ENCODE measurements at places on chromosomes 13 and 19.

DNA sequence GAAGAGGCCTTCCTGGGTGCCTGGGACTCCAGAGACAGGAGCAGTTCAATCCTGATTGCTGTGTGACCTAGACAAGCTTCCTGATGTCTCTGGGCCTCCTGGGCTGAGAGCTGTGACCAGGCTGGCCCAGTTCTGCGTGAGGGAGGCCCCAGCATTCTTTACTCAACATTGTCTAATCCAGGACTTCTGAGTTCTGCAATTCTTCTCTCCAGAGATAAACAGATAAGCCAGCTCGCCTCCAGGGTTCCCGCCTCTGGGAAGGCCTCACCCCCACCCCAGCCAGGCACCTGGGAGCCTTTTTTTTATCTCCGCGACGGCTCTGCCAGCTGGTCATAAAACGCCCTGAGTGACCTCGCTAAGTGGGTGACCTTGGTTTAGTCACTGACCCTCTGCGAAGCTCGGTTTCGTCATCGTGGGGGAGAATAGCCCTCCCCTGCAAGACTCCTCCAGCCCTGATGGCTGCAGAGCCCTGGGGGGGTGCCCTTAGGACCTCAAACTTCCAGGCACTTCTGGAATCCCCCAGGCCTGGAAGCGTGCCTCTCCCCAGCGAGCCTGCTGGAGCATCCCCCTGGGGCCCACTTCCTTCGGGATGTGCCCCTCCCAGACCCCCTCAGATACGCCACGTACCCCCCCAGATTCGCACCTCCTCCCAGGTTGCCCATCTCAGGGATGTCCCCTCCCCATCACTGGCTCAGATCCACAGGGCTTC is 1.9 kb downstream of the SULT2B1 start:
- peak; percentile 30 for DNase-seq

DNA sequence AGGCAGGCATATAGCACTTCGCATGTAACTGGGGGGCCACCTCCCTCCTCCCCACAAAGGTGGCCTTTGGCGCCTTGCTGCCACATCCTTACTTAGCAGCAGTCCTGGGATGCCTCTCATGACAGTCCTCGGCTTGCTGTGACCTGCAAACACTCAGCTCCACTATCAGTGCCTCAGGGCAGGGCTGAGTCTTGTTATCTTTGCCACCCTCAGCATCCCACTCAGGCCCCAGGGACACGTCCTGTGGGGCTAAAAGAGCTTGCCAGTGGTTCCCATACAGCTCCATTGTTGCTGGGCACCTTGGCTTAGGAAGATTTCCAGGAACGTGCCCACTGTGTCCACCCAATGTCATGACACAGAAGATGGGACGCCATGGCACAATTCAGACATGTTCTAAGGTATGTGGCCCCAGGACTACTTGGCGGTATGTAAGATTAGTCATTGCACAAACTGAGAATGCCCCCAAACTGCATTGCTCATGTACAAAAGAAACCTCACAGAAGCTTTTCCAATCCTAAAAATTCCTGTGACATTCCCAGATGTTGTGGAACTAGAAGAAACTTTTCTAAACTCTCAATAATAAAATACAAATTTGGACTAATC is 16.3 kb downstream of the DOCK9 start:
- no peak for DNase-seq

DNA sequence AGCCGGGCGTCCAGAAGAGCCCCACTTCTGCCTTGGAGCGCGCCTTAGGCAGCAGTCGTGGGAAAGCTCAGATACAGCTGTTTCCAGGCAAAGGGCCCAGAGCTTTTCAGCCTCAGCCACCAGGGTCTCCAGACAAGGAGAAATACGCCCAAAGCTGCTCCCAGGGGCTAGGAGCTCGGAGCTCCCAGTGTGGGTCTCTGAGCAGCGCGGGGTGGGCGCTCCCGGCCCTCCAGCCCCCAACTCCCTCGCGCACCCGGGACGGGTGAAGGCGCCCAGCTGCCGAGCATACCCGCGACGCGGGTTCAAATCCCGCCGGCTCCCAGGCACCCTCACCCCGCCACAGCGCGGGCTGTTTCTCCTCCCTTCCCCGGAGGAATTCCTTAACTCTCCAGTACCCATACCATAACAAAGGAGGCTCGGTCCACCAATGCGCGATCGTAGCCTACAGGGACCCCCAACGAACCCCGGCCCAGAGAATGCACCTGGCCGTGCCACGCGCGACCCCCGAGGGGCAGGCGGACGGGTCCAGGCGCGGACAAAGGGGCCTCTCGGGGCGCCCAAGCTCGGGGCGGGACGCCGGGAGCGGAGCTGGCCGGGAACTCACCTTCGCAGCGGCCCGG is 507 bp downstream of the COL4A1 start:
- DNase-seq: peak; percentile 54

- DNase-seq: peak; percentile 17
Observed at GRCh38 chr13:101576977-101577376, 124.5 kb downstream of the ITGBL1 start.

DNA sequence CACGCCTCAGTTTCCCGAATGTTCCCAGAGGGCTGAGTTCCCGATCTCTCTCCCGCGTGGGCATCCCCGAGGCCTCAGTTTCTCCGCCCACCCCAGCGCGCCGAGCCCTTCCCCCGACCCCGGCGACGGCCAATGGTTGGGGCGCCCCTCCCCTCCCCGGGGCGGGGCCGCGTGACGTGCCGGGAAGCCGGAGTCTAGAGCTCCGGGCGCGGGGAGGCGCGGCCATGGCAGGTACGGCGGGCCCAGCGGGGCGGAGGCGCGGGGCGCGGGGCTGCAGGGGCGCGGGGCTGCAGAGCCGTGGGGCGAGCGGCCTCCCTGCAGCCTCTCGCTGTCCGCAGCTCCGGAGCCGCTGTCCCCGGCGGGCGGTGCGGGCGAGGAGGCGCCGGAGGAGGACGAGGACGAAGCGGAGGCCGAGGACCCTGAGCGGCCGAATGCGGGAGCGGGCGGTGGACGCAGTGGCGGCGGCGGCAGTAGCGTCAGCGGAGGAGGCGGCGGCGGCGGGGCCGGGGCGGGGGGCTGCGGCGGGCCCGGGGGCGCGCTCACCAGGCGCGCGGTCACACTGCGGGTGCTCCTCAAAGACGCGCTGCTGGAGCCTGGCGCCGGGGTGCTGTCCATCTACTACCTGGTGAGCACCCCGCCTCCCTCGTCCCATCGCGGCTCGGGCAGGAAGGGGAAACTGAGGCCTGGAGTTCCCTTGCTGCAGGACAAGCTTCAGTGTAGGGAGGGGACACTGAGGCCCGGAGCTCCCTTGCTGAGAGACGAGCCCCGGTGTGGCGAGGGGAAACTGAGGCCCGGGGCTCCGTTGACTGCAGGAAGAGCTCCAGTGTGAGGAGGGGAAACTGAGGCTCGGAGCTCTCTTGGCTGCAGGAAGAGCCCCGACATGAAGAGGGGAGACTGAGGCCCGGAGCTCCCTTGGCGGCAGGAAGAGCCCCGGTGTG is at the start of gene MPND:
Gene MPND, plus strand, starts transcription at position 193 of the 938 bp plus-strand sequence. Its CDS starts 32 bp downstream, at position 225.
- DNase-seq: peak; percentile 72

GRCh38 chr13:112487127-112487517 is 100.8 kb downstream of the TUBGCP3 start:
- no peak for DNase-seq

DNA sequence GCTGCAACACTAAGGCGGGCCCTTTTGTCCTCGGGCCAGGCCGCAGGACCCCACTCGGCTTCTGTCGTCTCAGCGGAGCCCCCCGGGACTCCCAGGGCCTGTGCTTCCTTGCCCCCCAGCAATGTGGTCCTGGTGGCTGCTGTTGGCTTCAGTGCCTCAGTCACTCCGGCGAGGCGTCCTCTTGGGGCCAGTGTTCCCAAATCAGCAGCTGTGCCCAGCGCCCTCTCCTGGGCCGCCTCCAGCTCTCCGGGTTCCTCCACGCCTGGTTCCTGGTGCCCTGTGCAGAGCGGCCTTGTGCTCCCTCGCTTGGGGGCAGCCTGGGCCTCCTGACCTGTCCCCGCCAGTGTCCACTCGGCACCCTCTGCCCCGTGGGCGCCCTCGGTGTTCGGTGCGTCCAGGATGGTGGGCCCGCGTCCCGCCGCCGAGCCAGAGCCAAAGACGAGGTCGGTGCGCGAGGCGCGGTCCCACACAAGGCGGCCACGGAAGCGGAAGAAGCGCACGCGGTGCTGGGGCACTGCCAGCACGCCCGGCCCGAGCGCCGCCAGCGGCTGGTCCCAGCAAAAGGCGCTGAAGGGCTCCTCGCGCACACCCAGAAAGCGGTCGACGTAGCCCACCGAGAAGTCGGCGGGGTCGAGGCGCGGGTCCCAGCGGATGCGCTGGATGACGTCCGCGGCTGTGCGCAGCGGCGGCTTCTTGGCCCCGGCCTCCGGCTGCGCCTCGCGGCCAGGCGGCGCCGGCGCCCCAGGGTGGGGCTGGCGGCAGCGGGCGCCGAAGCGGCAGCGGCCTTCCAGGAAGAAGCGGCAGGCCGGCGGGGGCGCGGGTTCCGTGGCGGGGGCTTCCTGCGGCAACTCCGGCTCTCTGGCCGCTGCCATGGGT is 685 bp downstream of the LENG9 start:
- DNase-seq: peak; percentile 53

DNA sequence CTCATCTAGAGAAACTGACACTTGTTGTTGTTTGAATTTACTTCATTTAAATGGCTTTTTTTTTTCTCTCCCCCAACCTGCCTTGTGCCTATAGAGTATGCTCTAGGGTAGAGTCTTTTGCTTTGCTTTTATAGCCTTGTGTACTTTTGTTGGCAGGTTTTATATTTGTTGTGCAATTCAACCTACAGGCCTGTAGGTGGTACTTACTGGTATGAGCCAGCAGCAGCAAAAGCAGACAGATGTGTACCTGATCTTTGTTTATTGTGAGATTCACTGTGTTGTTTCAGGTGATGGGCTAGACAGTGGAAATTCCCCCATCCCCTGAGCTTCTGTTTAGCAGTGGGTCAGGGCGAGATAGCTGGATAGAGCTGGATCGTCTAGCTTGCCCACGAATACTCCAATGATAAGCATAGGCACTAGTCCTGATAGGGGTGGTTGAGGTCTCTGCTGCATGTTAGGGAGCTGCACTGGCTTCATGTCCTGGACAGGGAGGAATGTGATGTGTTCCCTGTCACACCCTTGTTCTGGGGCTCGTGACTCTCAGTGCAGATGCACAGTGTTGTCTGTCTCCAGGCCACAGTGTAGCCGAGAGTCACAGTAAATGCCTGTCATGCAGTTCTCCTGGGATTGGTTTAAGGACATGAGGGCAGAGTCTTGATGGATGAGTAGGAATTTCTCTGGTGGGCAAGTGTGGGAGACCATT is 21.3 kb downstream of the DNAJC3 start:
- DNase-seq: no peak

DNA sequence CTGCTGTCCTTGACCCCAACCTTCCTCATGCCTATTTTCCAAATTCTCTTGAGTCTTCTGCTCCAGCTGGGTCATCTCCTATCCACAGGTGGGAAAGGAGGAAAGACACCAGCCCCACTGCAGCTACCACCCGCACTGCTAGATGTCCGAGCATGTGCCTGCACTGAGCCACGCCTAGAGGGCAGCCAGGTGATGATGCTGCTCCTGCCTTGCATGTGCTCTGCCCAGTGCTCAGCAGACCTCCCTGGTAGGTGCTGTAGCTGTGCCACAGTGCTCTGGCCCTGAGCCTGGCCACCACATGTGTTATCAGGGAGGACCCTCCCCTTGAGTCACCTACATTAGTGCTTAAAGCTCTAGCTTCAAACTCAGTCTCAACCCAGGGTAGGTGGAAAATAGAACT is 6.9 kb upstream of the CYSLTR2 start:
- no peak for DNase-seq

- DNase-seq: no peak
Observed at GRCh38 chr19:21900401-21900800, 64.4 kb upstream of the ZNF43 start.

DNA sequence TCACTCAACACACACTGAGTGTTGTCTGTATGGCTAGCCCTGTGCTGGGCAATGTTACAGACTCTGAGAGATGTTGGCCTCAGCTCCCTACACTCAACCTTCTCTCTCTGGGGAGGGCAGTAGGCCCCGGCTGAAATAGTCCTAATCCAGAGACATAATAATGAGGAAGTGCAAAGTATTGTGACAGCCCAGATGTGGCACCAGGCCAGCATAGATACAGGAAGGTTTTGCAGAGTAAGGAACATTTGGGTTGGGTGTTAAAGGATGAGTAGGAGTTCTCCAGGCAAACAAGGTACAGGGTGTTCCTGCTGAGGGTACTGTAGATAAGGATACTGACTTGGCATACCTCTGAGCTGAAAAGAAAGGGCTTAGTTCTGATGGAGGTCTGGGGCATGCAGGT is 2.4 kb downstream of the LIN7B start:
- no peak for DNase-seq

GRCh38 chr13:110285991-110286832 is 20.7 kb downstream of the COL4A1 start:
- DNase-seq: no peak

- no peak for DNase-seq
Observed at GRCh38 chr13:30128591-30128990, 178.8 kb downstream of the KATNAL1 start.

DNA sequence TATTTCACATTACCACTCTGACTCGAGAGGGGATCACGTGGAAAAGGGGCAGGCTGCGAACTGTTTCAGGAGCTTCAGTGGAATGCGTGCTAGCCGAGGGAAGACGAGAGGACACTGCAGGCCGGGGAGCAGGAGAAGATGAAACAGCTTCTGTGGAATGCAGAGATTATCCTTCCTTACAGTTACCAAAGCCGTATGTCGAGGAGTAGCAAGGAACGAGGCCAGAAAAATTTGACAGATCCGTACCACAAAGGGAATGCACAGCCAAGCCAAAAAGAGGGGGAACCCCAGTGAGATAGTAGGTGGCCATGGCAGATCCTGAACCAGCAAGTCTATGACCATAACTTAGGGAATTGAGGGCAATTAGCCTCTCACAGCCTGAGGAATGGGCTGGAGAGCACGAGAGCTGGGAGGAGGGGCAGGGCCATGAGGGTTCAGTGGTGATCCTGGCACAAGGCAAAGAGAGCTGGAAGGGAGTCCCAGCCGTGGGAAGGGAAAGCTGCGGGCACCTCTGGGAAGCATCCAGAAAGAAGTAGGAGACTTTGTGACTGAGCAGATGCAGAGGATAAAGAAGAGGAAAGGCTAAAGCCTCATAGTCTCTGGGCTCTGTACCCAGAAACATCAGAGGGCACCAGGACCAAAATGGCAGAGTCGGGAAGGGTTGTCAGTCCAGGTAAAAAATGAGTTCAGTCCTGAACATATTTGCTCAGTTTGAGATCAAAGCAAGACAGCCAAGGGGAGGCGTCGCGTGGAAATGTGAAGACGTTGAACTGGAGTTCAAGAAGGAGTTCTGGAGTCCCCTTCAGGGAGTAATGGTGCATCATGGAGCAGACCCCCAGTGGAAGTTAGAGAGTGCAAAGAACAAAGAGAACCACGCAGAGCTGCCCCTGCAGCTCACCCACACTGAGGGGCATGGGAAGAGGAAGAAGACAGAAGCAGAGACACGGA is 5.1 kb downstream of the COL4A1 start:
- DNase-seq: peak; percentile 85

GRCh38 chr13:52112591-52112990 is 16.3 kb downstream of the NEK5 start:
- DNase-seq: no peak
